ENCODE measurements at places on chromosomes 16 and 17.
A peak's percentile ranks its signal among the peaks of the same experiment; 100 is the strongest.

DNA sequence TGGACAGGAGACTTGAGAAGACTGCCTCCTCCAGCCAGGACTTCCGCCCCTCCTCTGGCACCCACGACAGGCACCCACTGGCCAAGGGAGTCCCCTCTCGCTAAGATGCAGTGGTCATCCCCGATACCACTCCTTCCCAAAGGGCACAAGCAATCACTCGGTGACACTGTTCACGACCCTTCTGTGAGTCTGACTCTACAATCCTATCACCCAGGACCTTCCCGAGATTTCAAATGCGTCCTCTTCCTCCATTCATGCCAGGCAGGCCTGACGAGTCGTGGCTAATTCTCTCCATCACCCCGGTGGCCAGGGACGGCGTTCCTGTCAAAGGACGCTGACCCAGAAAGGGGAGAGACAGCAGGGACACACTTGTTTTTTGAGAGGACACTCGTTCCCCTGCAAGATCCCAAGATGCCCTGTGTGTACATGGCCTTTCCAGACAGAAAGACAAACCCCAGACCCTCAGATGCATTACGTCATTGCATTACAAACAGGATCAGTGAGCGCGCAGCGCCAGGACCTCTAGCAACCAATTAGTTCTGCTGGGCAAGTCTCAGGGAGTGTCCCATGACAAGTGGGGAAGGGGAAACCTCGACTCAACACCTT is 12.2 kb downstream of the FBXO31 start:
- DNase-seq: no peak

DNA sequence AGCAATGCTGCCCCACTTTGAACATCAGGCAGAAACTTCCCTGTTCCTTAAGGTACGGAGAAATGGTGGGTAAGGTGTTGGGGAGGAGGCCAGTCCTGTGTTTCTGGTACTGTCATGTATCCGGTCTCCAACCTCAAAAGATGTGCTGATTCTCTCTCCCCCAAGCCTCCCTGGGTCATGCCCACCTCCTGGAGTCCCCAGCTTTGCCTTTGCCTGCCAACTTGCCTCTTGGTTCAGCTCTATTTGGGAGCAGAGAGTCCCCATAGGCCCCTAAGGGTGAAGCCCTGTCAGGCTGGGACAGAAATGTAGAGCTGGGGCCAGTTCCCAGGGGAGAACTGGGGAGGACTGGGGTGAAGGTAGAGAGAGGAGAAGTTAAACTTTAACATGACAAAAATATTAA is 1.6 kb upstream of the TBX21 start:
- DNase-seq: no peak

DNA sequence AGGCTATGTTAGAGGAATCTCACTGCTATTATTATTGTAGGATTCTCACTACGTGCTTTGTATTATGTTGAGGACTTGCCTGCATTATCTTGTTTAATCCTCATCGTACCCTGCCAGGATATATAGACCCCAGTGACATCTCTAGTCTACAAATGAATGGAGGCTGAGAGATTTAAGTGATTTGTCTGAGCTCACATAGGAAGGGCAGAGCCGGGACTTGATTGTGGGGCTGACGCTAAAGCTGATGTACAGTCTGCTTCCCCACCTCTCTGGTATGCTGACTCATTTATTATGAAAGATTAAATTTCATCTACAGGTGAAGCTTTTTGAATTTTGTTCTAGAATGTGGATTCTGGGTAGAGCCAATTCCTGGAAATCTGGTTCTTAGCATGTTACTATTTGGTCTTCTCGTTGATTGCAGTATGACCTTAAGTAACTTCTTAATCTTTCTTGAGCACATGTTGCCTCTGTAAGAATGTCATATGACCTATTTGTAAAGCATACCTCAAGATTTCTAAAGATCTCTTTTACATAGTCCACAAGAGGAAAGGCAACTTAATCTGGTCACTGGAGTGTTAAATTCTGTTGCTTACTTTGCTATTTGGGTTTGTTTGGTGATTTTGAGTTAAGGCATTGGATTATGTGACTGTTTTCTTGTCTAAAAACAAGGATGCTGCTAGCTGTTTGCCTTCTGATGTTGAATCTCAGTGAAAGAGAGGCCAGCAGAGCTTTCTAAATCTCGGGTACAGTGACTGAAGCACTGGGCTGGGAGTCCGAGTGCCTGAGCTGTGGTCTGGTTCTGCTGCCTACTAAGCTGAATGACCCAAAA is 12.4 kb downstream of the METTL9 start:
- DNase-seq: peak; percentile 7

- no peak for DNase-seq
Measured at GRCh38 chr16:49128740-49129139, 152.9 kb downstream of the CBLN1 start.

GRCh38 chr17:55388842-55389241 is 32.8 kb downstream of the MMD start:
- DNase-seq: no peak

GRCh38 chr16:1010251-1010650 is 28.7 kb downstream of the SOX8 start:
- no peak for DNase-seq

GRCh38 chr17:64580384-64581315 is 73.9 kb downstream of the CEP95 start:
- DNase-seq: no peak

DNA sequence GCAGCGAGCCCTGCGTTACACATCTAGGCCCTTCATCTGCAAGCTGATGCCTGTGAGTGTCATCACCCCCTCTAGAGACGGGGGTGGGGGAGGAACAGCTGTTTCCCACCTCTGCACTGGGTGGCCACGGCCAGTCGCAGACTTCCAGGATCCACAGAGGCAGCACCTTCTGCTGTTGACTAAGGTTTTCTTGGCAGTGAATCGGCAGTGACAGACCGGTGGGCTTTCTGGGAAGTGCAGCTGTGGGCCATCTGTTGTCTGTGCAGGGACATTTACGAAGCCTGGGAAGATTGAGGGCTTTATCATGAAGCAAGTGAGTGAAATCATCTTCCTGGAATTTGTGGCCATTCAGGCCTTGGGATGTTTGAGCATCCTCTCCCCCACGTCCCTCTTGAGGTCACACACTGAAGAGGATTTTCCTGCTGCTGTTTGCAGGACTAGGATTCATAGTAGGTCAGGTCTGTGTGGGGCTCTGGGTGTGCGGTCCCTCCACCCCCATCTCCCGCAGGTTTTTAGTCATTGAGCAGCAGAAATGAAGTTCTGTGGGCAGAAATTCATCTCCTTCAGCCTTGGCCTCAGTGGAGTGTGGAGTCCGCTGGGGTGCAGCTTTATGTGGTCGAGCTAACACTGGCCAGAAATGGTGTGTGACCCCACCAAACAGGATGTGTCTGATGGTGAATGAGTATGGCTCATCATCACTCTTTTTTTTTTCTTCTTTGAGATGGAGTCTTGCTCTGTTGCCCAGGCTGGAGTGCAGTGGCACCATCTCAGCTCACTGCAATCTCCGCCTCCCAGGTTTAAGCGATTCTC is 12.0 kb downstream of the PGS1 start:
- no peak for DNase-seq

- no peak for DNase-seq
Measured at GRCh38 chr17:17419166-17419565, 57.6 kb upstream of the MED9 start.

GRCh38 chr17:71098071-71098470 is 928.7 kb downstream of the KCNJ2 start:
- DNase-seq: no peak

DNA sequence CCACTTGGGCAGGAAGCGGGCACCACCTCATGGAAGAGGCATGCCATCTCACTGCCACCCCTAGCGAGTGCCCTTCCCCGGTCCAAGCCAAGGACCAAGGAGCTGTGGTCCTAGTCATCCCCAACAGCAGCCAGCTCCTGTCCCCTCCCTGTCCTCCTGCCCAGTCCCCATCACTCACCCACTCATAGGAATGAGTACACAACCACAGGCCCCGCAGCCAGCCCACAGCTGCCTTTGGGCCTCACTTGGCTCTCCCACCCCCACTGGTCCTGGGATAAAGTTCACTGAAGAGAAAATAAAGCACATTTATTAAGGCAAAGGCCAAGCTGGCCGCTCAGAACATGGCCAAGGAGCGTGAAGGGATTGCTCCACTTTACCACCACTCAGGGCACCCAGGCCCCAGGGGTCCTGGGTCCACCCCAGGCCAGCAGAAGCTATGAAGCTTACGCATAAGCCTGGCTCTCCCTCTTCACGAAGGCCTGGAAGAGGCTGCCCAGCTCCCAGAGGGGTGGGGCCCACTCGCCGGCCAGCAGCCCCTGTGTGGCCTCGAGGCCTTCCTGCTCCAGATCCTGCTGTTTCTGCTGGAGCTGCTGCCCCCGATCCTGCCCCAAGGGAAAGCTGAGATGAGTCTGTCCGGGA is 3.6 kb downstream of the SCRN2 start:
- DNase-seq: no peak

- no peak for DNase-seq
Measured at GRCh38 chr17:76840443-76840767, 27.8 kb upstream of the MGAT5B start.

DNA sequence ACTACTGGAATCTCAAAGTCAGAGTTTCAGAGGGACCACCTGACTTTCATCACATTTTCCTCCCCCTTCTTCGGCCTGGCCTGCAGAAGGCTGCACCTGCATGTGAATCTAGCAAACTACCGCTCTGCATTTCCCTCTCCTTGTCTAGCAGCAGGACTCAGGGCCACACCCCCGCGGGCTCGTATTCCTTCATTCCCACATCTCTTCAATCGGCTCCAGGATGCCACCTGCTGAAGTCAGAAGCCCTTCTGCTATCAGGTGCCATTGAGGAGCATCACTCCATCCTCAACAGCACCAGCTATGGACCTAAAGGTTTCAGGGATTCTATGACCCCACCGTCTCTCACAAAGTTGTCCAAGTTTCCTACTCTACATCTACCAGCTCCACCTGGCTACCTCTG is 169.5 kb downstream of the VPS53 start:
- no peak for DNase-seq

- no peak for DNase-seq
Measured at GRCh38 chr16:11316331-11317015, 28.8 kb upstream of the RMI2 start.

DNA sequence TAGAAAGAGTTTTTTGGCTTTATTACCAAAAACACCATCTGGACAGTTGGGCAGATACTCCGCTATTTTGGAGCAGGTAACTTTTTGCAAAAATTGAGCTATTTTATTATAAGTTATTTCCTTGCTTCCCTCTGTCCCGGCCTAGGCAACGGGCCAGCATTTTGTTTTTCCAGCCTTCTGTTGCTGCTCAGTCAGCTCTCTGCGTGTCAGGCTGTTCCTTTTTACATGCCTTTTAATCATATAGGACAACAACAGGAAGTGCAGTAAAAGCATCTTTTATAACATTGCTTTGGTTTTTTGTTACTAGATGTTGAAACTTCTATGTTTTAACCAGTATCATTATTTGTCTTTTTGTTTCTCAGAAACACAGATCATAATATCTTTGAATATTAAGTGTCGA is 30.4 kb downstream of the PPM1D start:
- DNase-seq: no peak

DNA sequence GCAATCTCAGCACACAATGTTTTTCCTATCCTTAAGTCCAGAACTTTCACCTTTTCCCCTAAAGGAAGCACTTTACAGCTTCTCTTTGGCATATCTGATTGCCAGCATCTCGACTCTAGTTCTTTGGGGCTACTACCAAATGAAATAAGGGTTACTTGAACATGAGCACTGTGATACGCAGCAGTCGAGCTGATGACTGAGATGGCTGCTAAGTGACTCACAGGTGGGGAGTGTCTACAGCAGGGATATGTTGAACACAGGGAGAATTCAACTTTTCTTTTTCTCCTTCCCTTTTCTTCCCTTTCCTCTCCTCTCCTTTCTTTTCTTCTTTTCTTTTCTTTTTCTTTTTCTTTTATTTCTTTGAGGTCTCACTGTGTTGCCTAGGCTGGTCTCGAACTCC is 334.8 kb downstream of the MAF start:
- no peak for DNase-seq

DNA sequence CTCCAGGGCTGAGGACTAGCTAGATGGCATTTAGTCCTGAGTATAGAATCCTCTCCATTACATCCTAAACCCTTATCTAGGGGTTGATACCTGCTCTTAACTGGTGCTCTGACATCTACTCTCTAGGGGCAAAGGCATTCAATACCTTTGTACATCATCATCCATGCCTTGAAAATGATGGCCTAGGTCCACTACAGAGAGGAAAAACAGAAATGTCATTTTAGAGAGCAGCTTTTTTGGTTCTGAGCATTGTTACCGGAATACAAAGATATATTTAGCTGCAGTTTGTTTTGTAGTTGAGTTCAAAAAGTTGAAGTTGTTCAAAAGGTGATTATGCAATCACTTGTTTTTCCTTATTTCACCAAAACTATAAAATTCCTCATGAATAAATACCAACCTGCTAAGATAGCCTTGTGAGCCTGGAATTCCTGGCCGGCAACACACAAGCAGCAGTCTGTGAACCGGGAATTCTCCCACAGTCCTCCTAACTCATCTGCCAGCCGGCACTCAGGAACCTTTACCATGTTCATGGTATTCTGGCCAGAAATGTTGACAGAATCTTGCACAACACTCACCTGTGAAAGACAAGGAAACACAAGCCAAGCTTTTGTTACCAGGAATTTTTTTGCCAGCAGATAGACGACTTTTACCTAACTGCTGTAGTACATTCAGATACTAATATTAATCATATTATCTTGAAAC is 35.4 kb downstream of the NXPH3 start:
- DNase-seq: no peak

DNA sequence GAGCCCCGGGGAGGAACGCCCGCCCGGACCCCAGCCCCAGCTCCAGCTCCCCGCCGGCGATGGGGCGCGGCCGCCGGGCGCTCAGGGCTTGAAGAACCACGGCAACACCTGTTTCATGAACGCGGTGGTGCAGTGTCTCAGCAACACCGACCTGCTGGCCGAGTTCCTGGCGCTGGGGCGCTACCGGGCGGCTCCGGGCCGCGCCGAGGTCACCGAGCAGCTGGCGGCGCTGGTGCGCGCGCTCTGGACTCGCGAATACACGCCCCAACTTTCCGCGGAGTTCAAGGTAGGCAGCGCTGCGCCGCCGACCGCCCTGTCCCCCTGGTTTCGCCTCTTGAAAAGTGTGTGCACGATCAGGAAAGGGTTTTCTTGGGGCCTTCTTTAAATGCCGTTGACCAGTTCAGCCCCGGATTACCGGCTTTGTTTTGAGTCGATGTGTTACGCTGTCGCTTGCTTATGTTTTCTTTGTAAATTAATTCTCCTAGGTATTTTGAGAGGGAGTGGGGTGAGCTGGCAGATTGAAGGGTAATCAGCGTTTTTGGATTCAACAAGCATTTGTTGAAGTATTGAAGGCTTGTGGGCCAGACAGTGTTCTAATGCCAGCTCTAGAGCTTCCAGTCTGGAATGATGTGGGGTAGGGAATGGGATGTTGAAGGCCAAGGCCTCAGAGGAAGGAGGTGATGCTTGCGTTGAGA is 681 bp downstream of the USP43 start:
- no peak for DNase-seq

- no peak for DNase-seq
Measured at GRCh38 chr17:22128171-22128570, 435.8 kb downstream of the KCNJ18 start.

- DNase-seq: no peak
Measured at GRCh38 chr16:50247123-50247905, 19.0 kb upstream of the ADCY7 start.

- peak; percentile 24 for DNase-seq
Measured at GRCh38 chr16:2090777-2091546, 43.2 kb downstream of the TSC2 start.

- no peak for DNase-seq
Measured at GRCh38 chr16:69511651-69512050, 54.1 kb upstream of the NFAT5 start.

GRCh38 chr16:87202346-87202745 is 114.8 kb downstream of the C16orf95 start:
- DNase-seq: no peak

GRCh38 chr17:80885947-80886582 is 105.6 kb upstream of the CHMP6 start:
- DNase-seq: no peak

All from T-helper 22 cell (primary cell).